ENCODE measurements at places on chromosomes 11 and 22.

GRCh38 chr11:72478669-72479068, 44.3 kb upstream of the CLPB start:
- H3K27me3 ChIP-seq = peaks cover 16% of the 10 kb centered on the region
- no peaks in the 10 kb centered on the region for H3K36me3 ChIP-seq
- H3K4me1 ChIP-seq = peaks cover 8% of the 10 kb centered on the region
- no peak overlapping the region for H3K27ac ChIP-seq
- DNase-seq = no peak

DNA sequence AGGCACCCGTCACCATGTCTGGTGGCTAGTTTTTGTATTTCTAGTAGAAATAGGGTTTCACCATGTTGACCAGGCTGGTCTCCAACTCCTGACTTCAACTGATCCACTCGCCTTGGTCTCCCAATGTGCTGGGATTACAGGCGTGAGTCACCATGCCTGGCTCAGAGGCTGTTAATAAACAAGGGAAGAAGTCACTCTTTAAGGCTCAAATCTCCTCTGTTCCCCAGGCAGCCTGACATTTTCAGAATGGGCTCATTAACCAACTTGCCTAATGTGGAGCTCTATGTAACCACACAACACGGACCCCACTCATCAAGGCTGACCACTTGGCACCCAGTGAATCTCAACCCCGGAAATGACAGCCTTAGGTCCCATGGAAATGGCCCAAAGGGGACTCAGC, 24.1 kb downstream of the APOL3 start:
- peaks cover 15% of the 10 kb centered on the region for H3K36me3 ChIP-seq
- H3K4me3 ChIP-seq = no peak overlapping the region
- no peaks in the 10 kb centered on the region for H3K27me3 ChIP-seq
- DNase-seq = no peak
- peaks cover 8% of the 10 kb centered on the region for H3K4me1 ChIP-seq
- H3K27ac ChIP-seq = no peak overlapping the region

DNA sequence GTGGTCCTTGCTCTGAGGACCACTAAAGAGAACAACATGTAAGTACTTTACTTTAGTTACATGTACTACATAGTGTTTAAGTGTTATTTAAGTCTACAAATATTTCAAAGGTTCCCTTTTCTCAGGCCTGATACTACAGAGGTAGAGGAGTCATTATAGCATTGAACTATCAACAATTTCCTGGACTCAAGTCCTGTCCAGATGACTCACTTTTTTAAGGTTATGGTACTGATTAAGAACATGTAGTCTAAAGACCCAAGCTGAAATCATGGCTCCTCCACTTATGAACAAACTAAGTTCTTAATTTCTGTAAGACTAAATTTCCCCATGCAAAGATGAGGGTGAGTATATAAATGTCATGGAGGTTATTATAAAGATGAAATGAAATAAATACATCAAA, 74.7 kb downstream of the NARS2 start:
- H3K27ac ChIP-seq = no peak overlapping the region
- H3K4me1 ChIP-seq = peaks cover 23% of the 10 kb centered on the region
- no peak for DNase-seq
- H3K27me3 ChIP-seq = no peaks in the 10 kb centered on the region
- no peak overlapping the region for H3K4me3 ChIP-seq

GRCh38 chr22:26033071-26033470, 136.2 kb upstream of the SEZ6L start:
- H3K36me3 ChIP-seq = no peaks in the 10 kb centered on the region
- no peak overlapping the region for H3K4me3 ChIP-seq
- no peaks in the 10 kb centered on the region for H3K4me1 ChIP-seq

- no peak for DNase-seq
- no peaks in the 10 kb centered on the region for H3K4me1 ChIP-seq
- H3K36me3 ChIP-seq = no peaks in the 10 kb centered on the region
- H3K27ac ChIP-seq = no peak overlapping the region
Observed at GRCh38 chr11:18804199-18804999, 12.8 kb upstream of the PTPN5 start.

All from activated T-helper 2 cell treated with anti-CD3 and anti-CD28 coated beads, Interferon-gamma antibody, Interleukin-2, Interleukin-4, amounts not matched to agents 10 μg/mL and 5 μg/mL and 100 μg/mL, durations not matched to agents 14 hours and 24 hours and 36 hours (primary cell).